ENCODE measurements at places on chromosomes 5 and 9. TPM values are rescaled to one million over a fixed set of nuclear protein-coding genes. Genes with fewer than 3 reads are reported as not detected.

- H3K27ac ChIP-seq = no peak overlapping the region
- H3K4me1 ChIP-seq = no peaks in the 10 kb centered on the region
- peaks cover 42% of the 10 kb centered on the region for H3K36me3 ChIP-seq
- H3K4me3 ChIP-seq = no peak overlapping the region
Observed at GRCh38 chr9:6489099-6489498, 76.1 kb downstream of the UHRF2 start.

GRCh38 chr9:33489066-33489465, 15.3 kb upstream of the NOL6 start:
- H3K36me3 ChIP-seq = no peaks in the 10 kb centered on the region
- no peak overlapping the region for H3K4me3 ChIP-seq
- H3K27me3 ChIP-seq = no peaks in the 10 kb centered on the region
- H3K27ac ChIP-seq = no peak overlapping the region
- no peak for DNase-seq

DNA sequence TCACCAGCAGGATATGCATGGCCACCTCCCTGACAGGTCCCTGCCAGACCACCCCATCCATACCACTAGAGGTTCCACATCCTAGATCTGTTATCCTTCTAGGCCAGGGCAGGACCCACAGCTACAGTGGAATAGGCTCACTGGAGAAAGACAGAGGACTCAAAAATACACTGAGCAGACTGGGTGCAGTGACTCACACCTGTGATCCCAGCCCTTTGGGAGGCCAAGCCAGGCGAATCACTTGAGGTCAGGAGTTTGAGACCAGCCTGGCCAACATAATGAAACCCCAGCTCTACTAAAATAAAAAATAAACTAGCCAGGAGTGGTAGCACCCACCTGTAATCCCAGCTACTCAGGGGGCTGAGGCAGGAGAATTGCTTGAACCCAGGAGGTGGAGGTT, 56.5 kb upstream of the TESK1 start:
- H3K4me1 ChIP-seq = no peaks in the 10 kb centered on the region
- no peaks in the 10 kb centered on the region for H3K27me3 ChIP-seq
- no peak overlapping the region for H3K4me3 ChIP-seq
- no peak for DNase-seq

GRCh38 chr5:115796656-115797055, 19.8 kb downstream of the CDO1 start:
- H3K4me3 ChIP-seq = no peak overlapping the region
- H3K27me3 ChIP-seq = peaks cover 2% of the 10 kb centered on the region
- H3K27ac ChIP-seq = no peak overlapping the region
- no peaks in the 10 kb centered on the region for H3K4me1 ChIP-seq

Gene TLX3
- not detected for polyA plus RNA-seq

DNA sequence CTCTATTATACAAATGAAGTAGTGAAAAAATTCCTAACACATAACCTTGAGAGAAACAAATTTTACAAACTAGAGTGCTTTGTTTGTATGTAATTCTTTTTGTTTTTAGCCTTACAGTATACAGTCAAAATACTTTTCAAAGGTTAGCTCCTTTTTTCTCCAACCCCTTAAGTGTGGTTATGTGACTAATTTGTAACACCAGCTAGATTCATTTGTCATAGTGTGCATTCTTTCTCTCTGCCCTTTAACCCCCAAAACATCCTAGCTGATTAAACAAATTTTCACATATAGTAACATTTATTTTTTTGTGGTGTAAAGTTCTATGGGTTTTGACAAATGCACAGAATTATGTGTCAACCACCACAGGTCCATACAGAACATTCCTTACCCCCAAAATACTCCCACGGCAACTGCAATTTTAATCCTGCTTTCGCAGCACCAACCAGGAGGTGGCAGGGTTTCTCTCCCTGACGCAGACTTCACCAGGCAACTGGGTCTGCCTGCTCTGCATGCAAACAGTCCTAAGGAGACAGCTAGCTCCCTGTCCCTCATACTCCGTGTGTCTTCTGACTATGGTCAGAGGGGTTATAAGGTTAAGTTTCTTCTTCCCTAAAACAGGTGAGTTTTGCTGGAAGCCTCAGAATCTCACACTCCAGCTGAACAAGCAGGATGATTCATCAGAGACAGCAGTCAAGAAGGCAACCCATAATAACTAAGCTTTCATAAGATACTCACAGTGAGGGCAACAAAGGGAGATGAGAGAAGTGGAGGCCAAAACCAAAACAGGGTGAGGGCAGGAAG, 44.5 kb upstream of the NR5A1 start:
- no peaks in the 10 kb centered on the region for H3K4me1 ChIP-seq
- H3K27me3 ChIP-seq = no peaks in the 10 kb centered on the region
- DNase-seq = no peak
- no peak overlapping the region for H3K27ac ChIP-seq
- H3K36me3 ChIP-seq = peaks cover 5% of the 10 kb centered on the region

Gene OR1Q1
- polyA plus RNA-seq = not detected

DNA sequence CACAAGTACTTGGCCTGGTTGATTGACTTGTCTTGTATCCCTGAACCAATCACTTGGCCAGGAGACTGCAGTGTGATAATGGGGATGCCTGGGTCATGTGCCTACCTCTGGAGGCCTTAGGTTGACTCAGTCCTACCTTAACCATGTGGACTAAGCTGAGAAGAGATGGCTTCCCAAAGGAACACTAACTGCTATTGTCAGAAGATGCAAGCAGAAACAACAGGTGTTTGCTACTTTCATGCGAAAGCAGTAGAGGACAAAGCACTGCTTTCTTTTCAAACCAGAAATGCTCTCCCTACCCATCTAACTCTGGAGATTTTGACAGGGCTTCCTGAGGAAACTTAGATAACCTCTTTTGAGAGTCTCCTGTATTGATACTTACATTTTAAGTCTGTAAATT, 22.9 kb downstream of the CDK7 start:
- no peak overlapping the region for H3K4me3 ChIP-seq
- no peak for DNase-seq
- no peaks in the 10 kb centered on the region for H3K4me1 ChIP-seq
- H3K27me3 ChIP-seq = no peaks in the 10 kb centered on the region

- no peak overlapping the region for H3K27ac ChIP-seq
- no peak overlapping the region for H3K4me3 ChIP-seq
- no peak for DNase-seq
- peaks cover 2% of the 10 kb centered on the region for H3K36me3 ChIP-seq
- no peaks in the 10 kb centered on the region for H3K4me1 ChIP-seq
Observed at GRCh38 chr9:129988607-129989361, 54.2 kb downstream of the FNBP1 start.

Gene KCNV2
- polyA plus RNA-seq = 0.09 TPM

DNA sequence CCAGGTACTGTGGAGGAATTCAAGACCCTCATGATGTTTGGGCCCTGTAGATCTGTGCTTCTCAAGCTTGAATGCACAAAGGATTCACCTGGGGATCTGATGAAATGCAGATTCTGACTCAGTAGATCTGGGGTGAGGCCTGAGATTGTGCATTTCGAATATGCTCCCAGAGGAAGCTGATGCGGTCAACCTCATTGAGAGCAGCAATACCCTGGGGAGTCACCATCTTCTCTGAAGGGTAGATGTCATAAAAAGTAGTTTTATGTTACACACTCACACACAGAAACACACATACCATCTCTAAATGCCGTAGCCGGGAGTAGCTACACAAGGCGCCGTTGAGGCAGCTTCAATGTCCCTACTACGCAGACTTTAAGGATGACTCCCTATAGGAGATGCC, 55.8 kb upstream of the CPEB4 start:
- H3K27me3 ChIP-seq = no peaks in the 10 kb centered on the region
- no peaks in the 10 kb centered on the region for H3K36me3 ChIP-seq
- no peak overlapping the region for H3K27ac ChIP-seq
- DNase-seq = no peak
- H3K4me1 ChIP-seq = no peaks in the 10 kb centered on the region

Gene ABLIM3
- polyA plus RNA-seq = 7.2 TPM

GRCh38 chr5:170372971-170373370, 16.2 kb downstream of the KCNMB1 start:
- no peak for DNase-seq
- no peaks in the 10 kb centered on the region for H3K4me1 ChIP-seq
- no peaks in the 10 kb centered on the region for H3K27me3 ChIP-seq
- H3K36me3 ChIP-seq = no peaks in the 10 kb centered on the region

GRCh38 chr5:138981131-138981530, 106.0 kb upstream of the LRRTM2 start:
- no peaks in the 10 kb centered on the region for H3K27me3 ChIP-seq
- peaks cover 2% of the 10 kb centered on the region for H3K36me3 ChIP-seq
- no peak for DNase-seq
- H3K27ac ChIP-seq = no peak overlapping the region
- no peak overlapping the region for H3K4me3 ChIP-seq

DNA sequence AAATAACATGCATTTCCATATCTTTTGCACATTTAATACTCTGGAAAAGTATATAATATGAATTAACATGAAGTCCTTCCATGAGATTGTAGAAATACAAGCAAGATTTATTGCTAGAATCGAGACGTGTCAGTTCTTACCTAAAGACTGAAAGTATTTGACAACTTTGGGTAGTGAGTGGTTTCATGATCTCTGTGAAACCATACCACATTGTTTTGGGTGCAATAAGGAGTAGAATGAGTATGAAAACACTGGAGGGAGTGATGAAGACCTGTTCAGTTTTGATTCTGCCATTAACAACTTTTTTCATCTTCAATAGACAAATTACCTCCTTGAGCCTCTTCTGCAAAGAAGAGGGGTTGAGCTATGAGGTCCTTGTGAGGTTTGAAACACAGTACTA, 133.7 kb downstream of the NUDT12 start:
- H3K4me3 ChIP-seq = no peak overlapping the region
- no peaks in the 10 kb centered on the region for H3K4me1 ChIP-seq
- no peaks in the 10 kb centered on the region for H3K27me3 ChIP-seq
- DNase-seq = no peak
- H3K27ac ChIP-seq = no peak overlapping the region

DNA sequence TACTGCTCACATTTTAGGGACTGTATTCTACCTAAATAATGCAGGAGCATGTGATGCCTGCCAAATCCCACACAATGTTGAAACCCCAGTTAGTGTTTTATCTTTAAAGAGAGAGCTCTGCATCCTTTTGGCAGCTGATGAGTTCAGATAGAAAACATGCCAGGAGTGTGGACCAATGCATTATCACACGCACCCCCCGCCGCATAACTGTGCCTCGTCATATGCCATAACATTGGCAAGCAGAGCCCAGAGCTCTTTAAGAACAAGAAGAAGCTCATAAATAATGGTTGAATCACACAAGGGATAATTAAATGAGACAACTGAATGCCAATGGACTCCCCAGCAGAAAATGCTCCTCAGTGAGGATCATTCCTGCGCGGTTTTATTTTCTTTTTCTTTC, 52.8 kb upstream of the RORB start:
- H3K4me1 ChIP-seq = no peaks in the 10 kb centered on the region
- no peaks in the 10 kb centered on the region for H3K27me3 ChIP-seq
- H3K4me3 ChIP-seq = no peak overlapping the region
- H3K36me3 ChIP-seq = no peaks in the 10 kb centered on the region
- H3K27ac ChIP-seq = no peak overlapping the region

GRCh38 chr9:18333157-18333556, 140.8 kb upstream of the ADAMTSL1 start:
- no peaks in the 10 kb centered on the region for H3K4me1 ChIP-seq
- H3K27ac ChIP-seq = no peak overlapping the region
- H3K27me3 ChIP-seq = no peaks in the 10 kb centered on the region
- no peak for DNase-seq

Gene LHFPL2
- 40.7 TPM for polyA plus RNA-seq

- H3K36me3 ChIP-seq = peaks cover 41% of the 10 kb centered on the region
- DNase-seq = no peak
- no peak overlapping the region for H3K27ac ChIP-seq
- no peak overlapping the region for H3K4me3 ChIP-seq
- H3K27me3 ChIP-seq = no peaks in the 10 kb centered on the region
- no peaks in the 10 kb centered on the region for H3K4me1 ChIP-seq
Observed at GRCh38 chr9:2132484-2133082, 117.4 kb downstream of the SMARCA2 start.

Gene GADD45G
- 10.5 TPM for polyA plus RNA-seq

Gene CDH9
- 0.91 TPM for polyA plus RNA-seq

GRCh38 chr9:81082221-81082620, 607.1 kb downstream of the TLE1 start:
- no peak overlapping the region for H3K27ac ChIP-seq
- DNase-seq = no peak
- no peak overlapping the region for H3K4me3 ChIP-seq
- H3K4me1 ChIP-seq = no peaks in the 10 kb centered on the region

- no peak for DNase-seq
- no peaks in the 10 kb centered on the region for H3K4me1 ChIP-seq
- H3K27me3 ChIP-seq = no peaks in the 10 kb centered on the region
- H3K36me3 ChIP-seq = no peaks in the 10 kb centered on the region
- H3K4me3 ChIP-seq = no peak overlapping the region
Observed at GRCh38 chr5:179472174-179472573, 78.2 kb upstream of the RUFY1 start.

DNA sequence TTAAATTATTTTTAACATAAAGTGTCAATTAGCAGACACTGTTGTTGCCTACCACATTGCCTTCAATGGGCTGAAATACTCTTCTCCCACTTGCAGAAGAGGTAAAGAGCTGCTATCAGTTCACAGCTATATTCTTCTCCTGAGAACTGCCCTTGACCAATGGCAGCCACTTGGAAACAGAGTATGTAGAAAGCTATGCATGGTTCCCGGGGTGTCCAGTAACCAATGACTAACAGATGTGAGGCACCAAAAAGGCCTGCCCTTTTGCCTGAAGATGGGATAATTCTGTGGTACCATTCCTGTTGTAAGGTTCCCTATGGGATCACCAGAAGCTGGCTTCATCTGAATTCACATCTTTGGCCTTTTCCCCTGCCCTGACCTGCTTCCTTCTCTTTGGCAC, 181.4 kb upstream of the MAP3K1 start:
- H3K36me3 ChIP-seq = no peaks in the 10 kb centered on the region
- H3K4me1 ChIP-seq = peaks cover 23% of the 10 kb centered on the region
- H3K4me3 ChIP-seq = no peak overlapping the region
- H3K27ac ChIP-seq = no peak overlapping the region

Gene SLC25A25
- 19.4 TPM for polyA plus RNA-seq

Gene GABRB2
- polyA plus RNA-seq = 3.7 TPM

DNA sequence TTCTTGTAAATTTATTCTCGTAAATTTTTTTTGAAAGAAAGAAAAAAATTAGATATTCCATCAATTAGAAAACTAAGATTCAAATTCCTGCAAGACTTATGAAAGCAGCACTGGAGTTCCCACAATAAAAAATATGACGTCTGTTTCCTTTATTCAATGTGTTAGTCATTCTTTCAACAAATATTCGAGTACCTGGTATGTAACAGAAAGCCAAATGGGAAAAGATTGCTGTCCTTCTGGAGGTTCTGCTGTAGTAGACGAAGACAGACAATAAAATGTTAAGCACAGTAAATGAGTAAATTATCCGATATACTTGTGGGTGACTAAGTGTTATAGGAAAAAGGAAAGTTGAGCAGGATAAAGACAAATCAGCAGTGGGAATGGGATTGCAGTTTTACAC, 92.2 kb downstream of the ADAMTSL1 start:
- no peaks in the 10 kb centered on the region for H3K4me1 ChIP-seq
- no peaks in the 10 kb centered on the region for H3K27me3 ChIP-seq
- no peaks in the 10 kb centered on the region for H3K36me3 ChIP-seq
- no peak overlapping the region for H3K27ac ChIP-seq
- H3K4me3 ChIP-seq = no peak overlapping the region
